Cortex of kidney (tissue), 1 donor: ENCODE measurements at places on chromosomes 11 and 22.

- no peak for DNase-seq
Observed at GRCh38 chr22:37309211-37310074, 27.1 kb downstream of the CYTH4 start.

DNA sequence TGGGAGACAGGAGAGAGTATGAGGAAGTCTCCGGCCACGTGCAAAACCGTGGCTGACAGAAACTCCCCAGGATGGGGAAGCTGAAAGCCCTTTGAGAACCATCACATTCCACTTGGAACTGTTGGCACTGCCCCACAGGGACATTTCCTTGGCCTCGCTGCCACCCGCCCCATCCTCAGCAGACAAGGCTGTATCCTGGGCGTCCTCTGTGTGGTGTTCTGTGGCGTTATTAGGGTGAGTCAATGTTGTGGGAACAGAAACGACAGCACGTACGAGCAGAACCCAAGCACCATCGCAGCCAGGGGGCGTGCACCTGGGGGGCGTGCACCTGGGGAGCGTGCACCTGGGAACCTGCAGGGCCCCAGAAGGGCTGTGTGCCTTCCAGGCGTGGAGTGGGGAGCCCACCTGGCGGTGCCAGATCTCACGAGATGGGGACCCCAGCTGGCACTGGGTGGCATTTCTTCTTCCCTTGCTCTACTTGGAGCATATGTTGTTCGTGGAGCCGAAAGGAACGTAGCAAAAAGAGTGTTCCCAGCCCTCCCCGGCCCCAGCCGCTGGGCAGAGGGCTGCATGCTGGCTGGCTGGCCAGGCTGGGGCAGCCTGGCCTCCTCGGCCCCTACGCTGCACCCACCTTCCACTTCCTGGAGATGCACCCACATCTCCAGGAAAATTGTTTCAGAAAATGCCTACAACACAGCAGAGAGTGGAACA is 35.4 kb downstream of the NFAM1 start:
- DNase-seq, result no peak

DNA sequence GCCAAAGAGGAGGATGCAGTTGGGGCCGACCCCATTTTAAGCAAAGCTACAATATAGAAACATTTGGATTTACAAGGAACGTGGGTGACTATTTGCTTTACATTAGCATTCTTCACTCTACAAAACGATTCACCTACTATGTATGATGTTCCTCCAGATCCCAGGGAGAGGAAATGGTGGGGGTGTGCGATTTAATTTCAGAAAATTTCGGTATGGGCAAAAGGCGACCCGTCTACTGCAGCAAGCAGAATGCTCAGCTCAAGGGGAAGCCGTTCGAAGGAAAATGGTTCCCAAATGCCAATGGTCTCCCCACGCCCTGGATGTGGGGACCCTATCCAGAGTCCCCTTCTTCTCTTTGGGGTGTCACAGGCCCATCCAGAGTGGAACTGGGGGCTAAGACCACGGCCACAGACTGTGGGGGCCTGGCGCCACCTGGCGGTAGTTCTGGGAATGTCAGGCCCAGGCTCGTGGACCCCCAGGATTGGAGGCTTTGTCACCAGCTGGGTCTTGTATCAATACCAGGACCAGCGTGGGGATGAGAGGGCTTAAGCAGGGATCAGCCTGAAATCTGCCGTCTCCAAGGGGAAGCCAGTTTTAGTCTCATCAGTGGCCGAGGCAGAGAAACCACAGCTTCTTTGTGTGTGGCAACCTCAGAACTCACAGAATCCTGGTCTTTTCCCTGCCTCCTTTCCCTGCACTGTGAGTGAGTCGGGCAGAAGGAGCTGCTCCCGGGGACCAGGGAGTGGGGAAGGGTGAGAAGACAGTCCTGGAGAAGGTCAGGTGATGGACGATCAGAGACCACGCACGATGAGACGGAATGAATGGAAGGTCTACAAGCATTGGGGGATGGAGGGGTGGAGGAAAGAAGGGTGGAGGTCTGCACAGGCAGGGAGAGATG is 8.4 kb downstream of the LRRC10B start:
- DNase-seq, result no peak

GRCh38 chr11:121153472-121153871 is 52.4 kb downstream of the TECTA start:
- DNase-seq, result no peak

DNA sequence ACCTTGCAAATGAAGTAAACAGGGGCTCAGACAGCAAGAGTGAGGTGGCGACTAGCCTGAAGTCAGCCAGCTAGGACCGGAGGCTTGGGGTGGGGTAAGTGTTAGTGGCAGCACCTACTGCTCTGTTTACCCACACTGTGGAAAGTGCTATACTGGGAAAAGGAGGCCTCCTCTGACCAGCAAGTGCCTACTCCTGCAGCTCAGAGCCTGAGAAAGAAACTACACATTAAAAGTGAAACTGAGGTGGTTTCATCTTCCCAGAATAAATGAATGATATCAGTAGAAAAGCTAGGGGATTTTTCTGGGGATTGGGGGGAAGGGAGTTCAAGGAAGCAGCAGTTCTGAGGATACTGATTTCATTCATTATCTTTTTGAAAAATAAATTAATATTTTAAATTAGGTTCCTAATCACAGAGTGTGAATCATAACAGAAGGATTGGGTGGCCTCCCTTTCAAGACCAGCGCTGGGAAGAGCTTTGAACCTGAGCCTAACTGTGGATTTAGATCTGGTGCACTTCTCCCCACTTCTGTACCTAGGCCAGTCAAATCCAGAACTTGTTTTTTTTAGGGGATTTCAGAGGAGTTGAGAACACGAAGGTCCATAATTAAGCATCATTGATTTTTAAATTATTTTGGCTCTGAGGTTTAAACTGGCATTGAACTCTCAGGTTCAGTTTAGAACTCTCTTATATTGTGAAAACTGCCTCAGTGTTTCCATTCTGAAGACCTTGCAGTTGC is 48.1 kb upstream of the GRAMD1B start:
- no peak for DNase-seq

GRCh38 chr11:8772571-8773519 is 90.3 kb downstream of the RPL27A start:
- DNase-seq, result no peak

- no peak for DNase-seq
Observed at GRCh38 chr11:68127714-68128681, 6.8 kb upstream of the CHKA start.

GRCh38 chr11:19673924-19674729 is 38.5 kb upstream of the NAV2 start:
- DNase-seq, result no peak

- no peak for DNase-seq
Observed at GRCh38 chr22:45230026-45230721, 10.5 kb downstream of the KIAA0930 start.

- no peak for DNase-seq
Observed at GRCh38 chr11:131658952-131659351, 288.5 kb downstream of the NTM start.

DNA sequence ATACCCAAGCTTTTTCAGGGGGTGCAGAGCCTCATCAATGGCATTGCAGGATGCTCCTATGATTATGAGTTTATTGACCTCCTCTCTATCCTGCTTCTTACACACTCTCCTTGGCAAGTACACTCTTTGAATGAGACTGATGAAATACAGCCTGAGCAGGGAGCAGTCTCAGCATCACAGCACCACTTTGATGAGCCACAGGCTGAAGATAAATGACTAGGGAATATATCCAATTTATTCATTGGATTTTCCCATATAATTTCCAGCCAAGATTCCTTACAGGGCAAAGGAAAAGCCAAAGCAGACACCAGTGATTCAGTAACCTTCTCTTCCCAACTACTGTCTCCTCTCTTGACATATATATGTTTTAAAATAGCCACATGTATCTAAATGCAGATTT is 79.2 kb downstream of the CASP12 start:
- DNase-seq, result no peak

- DNase-seq, result no peak
Observed at GRCh38 chr11:65538915-65539743, 14.2 kb downstream of the SCYL1 start.

DNA sequence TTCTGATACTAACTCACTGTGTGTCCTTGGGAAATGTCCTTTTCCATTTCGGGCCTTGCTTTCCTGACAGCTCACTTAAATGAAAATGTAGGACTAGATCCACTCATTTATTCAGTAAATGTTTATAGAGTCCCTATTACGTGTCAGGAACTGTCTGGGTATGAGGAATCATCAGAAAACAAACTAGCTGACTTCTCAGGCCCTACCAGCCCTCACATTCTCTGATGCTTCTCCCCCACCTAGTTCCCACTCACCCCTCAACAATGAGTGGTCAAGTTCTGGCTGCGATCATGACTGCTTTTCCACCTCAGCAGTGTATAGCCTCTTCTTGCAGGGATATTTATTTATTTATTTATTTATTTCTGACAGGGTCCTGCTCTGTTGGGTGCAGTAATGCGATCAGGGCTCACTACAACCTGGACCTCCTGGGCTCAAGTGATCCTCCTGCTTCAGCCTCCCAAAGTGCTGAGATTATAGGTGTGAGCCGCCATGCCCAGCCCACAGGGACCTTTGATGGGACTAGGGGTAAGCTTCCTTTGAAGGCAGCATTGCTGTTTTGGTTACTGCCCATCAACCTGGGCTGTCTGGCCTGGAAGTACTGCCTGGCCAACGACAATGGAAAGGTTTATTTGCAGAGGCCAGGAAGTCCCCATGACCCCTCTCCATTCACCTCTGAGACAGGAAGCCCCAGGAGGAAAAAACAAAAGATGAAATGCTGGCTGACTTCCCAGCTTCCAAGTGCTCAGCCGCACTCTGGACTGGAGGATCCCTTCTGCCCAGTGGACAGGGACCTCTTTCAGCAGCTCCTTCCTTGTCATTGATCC is 33.1 kb upstream of the POLD3 start:
- no peak for DNase-seq

DNA sequence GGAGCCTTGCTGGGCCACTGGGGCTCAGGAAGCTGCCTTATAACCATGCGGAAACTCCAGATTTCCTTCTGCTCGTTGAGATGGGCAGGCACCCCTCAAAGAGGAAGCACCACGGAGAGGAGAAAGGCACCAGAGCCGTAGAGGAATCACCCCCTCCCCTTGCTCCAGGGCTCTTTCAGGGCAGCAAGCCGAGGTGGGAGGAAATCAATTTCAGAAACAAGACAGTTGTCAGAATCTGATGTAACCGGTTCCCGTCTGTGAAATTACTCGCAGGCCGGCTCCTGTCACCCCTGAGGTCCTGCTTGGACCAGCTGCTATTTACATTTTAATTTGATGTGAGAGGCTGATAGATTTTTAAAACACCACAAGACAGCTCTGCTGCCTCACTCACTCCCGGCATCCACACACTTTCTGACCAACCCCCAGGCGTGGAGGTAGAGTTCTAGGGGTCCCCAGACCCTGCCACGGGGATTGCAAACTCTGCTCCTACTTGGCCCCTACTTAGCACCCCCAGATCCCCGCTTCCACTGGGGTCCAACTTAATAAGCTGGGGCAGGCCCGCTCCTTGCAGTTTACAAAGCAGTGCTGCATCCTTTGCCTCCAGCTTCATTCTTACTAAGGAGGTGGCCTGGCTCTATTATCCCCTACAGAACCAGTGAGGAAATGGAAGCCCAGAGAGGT is 162.5 kb downstream of the CEP164 start:
- no peak for DNase-seq

DNA sequence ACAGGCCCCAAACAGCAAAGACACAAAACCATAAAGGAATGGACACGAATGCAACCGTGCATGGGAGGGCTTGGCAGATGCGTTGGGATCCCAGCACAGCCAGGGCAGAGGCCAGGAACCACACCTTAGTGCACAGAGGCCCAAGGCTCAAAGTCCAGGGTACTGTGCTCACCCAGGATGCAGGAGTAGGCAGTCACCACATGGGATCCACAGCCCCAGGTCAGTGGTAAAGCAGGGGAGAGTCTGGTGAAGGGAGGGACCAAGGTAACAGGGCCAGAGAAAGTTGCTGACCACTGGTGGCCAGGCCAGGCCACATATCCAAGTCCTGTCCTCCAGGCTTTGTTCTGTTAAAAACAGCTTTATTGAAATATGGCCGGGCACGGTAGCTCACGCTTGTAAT is 6.5 kb upstream of the CERK start:
- DNase-seq, result no peak

DNA sequence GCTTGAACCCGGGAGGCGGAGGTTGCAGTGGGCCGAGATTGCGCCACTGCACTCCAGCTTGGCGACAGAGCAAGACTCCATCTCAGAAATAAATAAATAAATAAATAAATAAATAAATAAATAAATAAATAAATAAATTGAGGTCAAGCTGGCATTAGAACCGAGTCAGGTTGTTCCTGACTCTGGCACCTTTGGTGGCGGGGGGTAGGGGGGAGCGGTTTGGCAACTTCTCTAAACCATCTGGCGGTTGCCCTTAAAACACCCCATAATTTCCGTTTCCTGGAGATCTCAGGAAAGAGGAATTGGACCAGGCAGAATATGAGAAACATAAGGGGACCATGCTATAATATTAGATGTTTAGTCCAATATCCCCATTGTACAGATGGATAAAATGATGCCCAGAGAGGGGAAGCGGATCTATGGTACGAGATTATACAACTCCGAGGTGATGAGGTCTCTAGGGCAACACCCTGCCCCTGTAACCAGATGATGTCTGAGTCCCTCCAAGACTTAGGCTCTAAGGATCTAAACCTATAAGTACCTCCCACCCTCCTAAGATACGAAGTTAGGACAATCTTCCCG is 785 bp downstream of the CLPB start:
- no peak for DNase-seq

DNA sequence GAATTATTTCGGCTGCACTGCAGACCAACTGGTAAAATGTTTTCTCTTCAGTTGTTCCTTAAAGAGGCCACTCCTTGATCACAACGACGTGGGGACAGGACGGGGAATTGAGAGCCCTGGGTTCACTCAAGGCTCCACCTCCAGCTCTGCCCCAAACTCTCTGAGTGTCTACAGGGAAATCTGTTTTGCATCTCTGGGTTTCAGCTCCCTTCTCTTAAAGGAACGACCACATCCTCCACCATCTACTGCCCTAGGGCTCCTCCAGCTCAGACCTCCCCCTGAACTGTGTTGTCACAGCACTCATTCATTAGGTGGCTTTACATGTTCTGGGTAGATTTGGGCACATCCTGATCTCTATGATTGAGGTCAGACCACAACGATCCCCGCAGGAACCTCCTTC is 5.1 kb upstream of the PPFIA1 start:
- no peak for DNase-seq
